ENCODE measurements at places on chromosomes 11 and 22. TPM values are rescaled to one million over a fixed set of nuclear protein-coding genes. Genes with fewer than 3 reads are reported as not detected.
A peak's percentile ranks its signal among the peaks of the same experiment; 100 is the strongest.

GRCh38 chr11:58594826-58595225, 16.0 kb downstream of the ZFP91 start:
- no peaks in the 10 kb centered on the region for H3K36me3 ChIP-seq
- H3K27ac ChIP-seq: no peak overlapping the region
- peaks cover 10% of the 10 kb centered on the region for H3K4me1 ChIP-seq
- no peak for DNase-seq
- no peaks in the 10 kb centered on the region for H3K27me3 ChIP-seq

DNA sequence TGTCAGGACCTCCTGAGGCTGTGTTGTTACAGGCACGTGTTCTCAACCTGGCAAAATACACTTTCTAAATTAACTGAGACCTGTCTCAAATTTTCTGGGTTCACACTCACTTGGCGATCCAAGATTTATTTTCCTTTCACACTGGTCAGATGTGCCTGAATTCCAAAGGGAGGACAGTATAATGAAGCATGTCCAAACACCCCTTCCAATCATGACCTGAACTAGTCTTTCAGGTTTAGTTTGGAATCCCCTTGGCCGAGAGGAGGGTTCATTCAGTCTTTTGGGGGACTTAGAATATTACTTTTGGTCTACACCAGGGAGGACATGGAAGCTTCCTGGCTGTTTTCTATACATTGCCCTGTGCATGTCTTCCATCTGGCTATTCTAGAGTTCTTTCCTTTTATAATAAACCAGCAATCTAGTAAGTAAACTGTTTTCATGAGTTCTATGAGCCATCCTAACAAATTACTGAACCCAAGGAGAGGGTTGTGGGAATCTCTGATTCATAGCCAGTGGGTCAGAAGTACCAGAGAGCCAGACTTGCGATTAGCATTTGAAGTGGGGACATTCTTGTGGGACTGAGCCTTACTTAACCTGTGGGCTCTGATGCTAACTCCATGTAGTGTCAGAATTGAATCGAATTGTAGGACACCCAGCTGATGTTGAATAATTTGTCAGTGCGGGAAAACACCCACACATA, 14.8 kb upstream of the TMEM216 start:
- no peak for DNase-seq
- H3K4me1 ChIP-seq: no peaks in the 10 kb centered on the region
- peaks cover 25% of the 10 kb centered on the region for H3K36me3 ChIP-seq
- H3K27ac ChIP-seq: no peak overlapping the region

DNA sequence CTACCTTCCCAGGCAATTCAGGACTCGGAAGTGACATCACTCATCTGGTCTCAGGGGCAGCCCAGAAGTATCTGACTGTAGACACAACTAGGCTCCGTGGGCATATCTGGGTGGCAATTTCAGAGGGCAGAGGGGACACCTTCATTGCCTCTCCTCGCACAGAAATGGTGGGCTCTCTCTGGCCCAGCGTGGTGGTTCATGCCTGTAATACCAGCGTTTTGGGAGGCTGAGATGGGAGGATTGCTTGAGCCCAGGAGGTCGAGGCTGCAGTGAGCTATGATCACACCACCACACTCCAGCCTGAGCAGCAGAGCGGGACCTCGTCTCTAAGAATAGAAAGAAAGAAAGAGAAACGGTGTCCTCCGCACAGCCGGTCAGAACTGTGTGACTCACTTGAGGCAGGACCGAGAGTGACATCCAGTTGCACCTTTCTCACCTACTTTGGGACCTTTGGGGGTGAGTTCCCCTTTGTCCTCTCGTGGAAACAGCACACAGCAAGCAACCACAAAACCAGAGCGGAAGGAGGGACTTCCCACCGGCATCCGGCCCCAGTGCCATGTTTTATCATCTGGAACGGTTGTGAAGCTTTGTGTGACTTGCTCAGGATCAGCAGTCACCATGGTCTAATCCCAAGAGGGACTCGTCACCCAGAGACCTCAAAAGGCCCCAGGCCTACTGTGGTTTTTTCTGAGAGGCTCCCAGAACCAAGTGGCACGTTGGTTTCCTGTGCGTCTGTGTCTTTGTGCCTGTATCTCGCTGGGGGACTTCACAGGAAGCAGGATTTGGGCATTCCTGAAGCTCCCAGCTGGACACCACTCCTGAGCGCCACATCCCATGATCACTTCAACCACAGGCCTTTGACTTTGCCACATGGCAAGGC, 38.4 kb upstream of the EMID1 start:
- H3K4me3 ChIP-seq: no peak overlapping the region
- H3K27me3 ChIP-seq: no peaks in the 10 kb centered on the region
- no peak overlapping the region for H3K27ac ChIP-seq
- no peak for DNase-seq

DNA sequence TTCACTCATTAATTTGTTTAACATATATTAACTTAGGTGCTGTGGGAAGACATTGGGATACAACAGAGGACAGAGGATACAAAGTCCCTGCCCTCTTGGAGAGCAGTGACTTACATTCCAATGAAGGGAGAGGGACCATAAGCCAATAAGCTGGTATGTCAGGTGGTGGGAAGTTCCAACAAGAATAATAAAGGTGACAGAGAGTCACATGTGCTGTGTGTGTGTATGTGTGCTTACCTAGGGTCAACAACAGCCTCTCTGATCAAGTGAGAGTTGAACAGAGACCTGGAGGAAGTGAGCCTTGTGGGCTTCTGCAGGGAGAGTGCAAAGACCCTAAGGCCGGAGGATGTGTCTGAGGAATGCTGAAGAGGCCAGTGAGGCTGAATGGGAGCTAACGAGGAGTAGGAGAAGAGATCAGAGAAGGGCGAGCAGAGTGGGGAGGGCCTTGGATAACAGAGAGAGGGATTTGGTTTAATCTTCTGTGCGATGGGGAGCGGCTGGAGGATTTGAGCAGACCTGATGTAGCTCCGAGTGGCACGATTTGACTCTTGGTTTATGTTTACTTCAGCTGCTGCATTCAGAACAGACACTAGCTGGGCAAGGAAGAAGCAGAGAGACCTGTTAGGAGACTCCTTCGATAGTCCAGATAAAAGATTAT, 35.3 kb downstream of the MAP6 start:
- H3K36me3 ChIP-seq: no peaks in the 10 kb centered on the region
- no peaks in the 10 kb centered on the region for H3K27me3 ChIP-seq
- peaks cover 3% of the 10 kb centered on the region for H3K4me1 ChIP-seq
- no peak overlapping the region for H3K4me3 ChIP-seq
- DNase-seq: peak; percentile 11

GRCh38 chr22:36289406-36289870, 36.5 kb downstream of the APOL1 start:
- H3K36me3 ChIP-seq: peaks cover 60% of the 10 kb centered on the region
- no peak overlapping the region for H3K4me3 ChIP-seq
- no peak for DNase-seq
- no peak overlapping the region for H3K27ac ChIP-seq

- H3K4me1 ChIP-seq: peaks cover 31% of the 10 kb centered on the region
- DNase-seq: peak; percentile 96
- H3K27ac ChIP-seq: peak overlapping the region; percentile 74
- H3K27me3 ChIP-seq: no peaks in the 10 kb centered on the region
Measured at GRCh38 chr11:64767344-64768299, 7.8 kb upstream of the PYGM start.

DNA sequence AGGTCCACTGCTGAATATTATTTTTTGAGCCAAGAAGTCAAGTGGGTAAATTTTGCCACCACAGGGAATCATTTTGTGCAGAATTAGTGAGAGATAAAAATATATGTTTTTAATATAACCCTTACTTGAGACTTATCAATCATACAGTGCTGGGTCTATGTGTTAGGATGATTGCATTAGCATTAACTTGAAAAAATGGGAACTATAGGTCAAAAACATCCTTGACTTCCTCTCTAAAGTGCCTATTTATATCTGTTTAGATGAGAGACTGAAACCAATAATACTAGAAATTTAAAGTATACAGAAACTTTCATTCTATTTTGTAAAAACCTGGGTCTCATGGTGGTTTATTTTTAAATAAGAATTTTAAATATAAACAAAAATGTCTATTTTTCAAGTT, 65.1 kb upstream of the CARD18 start:
- H3K27ac ChIP-seq: no peak overlapping the region
- no peak for DNase-seq
- no peaks in the 10 kb centered on the region for H3K36me3 ChIP-seq
- no peak overlapping the region for H3K4me3 ChIP-seq

DNA sequence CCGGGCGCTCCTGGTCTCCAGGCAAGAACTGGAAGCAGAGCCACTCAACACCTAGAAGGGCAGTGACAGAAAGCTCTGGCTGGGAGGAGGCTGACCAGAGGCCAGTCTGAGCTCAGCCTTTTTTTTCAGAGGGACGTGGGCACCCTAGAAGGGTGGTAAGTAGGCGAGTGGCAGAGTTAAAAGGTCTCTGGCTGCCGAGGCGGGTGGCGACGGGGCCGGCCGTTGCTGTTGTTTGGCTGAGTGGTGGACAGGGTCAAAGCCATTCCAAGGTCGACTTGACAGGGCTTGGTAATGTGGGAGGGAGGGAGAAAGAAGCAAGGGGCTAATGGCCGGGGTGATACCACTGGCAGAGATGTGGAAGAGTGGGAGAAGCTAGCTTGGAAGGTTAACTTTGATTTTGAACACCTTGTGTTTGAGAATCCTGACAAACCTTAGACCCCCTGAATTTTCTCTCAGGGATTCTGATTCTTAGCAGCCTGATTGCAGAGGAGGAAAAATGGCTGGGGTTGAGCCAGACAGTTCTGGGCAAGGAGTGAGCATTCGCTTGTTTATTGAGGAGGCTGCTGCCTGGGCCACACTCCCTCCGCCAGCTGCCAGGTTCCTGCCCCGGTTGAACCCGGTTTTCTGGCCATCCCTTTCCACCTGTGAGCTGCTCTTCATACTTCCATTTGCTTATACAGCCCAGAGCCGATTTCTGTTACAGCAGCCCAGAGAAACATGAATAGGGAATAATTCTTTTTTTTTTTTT, 868 bp upstream of the SYCE3 start:
- H3K27me3 ChIP-seq: peaks cover 20% of the 10 kb centered on the region
- no peak overlapping the region for H3K27ac ChIP-seq
- no peaks in the 10 kb centered on the region for H3K36me3 ChIP-seq

DNA sequence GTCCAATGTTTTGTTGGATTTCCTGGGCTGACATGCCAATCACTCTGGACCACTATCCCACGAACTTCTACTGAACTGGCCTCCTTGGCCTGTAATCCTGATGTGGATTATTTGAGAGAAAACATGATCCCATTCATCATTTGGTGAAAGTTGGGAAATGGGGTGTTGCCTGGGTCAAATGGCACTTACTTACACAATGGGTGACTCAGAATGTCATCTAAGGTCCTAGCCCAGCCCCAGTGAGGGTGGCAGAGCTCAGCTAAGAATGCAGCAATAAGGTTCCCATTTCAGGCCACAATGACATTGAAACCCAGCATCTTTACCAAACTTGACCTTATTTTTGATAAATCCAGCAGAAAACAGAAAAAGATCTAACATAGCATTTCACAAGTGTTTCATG, 8.0 kb upstream of the DSCAML1 start:
- H3K4me1 ChIP-seq: 0 out of 2 replicates have a peak, but pooled peaks cover 3% of the 10 kb centered on the region
- no peak overlapping the region for H3K27ac ChIP-seq
- H3K4me3 ChIP-seq: no peak overlapping the region
- H3K27me3 ChIP-seq: 0 out of 2 replicates have a peak, but pooled peaks cover 4% of the 10 kb centered on the region

DNA sequence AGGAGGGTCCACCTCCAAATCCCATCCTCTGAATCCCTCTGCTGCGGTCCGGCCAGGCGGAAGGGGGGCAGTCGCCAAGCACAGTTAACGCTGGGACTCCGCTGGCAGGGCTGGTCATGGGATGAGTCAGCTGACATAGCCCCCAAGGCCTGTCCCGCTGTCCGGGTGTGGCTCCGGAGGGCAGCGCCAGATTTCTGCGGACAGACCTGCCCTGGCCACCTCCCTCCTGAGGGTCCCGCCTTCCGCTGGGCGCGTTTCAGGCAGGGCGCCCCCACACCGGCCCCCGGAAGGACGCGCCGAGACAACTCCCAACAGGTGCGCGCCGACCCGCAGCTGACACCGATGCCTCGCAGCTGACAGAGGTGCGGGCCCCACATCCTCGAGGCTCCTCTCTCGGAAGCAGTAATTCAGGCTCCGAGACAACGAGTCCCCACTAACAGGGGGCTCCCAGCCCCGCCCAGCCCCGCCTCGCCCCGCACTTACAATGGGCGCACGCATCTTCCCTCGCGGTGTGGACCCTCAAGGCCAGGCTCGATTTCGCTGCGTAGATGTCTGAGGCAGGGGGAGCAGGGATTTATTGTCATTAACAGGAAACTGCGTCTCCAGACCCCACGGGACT, 607 bp downstream of the PLAAT3 start:
- peak overlapping the region; percentile 72 for H3K27ac ChIP-seq
- H3K27me3 ChIP-seq: no peaks in the 10 kb centered on the region
- peaks cover 41% of the 10 kb centered on the region for H3K4me1 ChIP-seq
- peak; percentile 78 for DNase-seq
- no peaks in the 10 kb centered on the region for H3K36me3 ChIP-seq

ADM gene
- 73.4 TPM for total RNA-seq

PLAAT5 gene
- 11.6 TPM for total RNA-seq

SELENOM gene
- 44.9 TPM for total RNA-seq

KCNK4 gene
- 1.0 TPM for total RNA-seq

KCTD21 gene
- total RNA-seq: 3.6 TPM

TBCEL gene
- 16.2 TPM for total RNA-seq

LMO2 gene
- total RNA-seq: 3.9 TPM
